AG08396 (cell line): ENCODE measurements at places on chromosomes 7 and 10.

GRCh38 chr10:12597788-12598765 lies 248.7 kb downstream of the CAMK1D start:
- no peak for DNase-seq

- DNase-seq = no peak
These were observed 900.8 kb downstream of the XPNPEP1 start for GRCh38 chr10:109022417-109023049.

- DNase-seq = no peak
These were observed 303.6 kb upstream of the PITRM1 start for GRCh38 chr10:3476186-3476585.

DNA sequence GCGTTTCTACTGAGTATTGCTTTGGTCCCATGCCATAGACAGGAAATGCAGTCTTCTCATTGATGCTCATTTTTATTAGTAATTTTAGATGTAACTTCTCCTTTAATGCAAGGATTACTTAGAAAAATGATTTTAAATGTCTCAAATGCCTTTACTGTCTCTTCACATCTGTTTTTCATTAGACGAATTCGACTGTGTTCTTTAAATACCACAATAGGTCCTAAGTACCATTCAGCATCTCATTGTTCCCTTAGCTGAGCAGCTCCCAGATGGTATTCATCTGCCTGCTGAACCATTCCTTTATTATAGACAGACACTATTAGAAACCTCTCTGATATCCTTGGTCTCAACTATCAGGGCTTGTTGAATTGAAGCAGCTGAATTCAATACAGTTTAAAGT lies 113.6 kb downstream of the LSMEM1 start:
- DNase-seq = no peak

DNA sequence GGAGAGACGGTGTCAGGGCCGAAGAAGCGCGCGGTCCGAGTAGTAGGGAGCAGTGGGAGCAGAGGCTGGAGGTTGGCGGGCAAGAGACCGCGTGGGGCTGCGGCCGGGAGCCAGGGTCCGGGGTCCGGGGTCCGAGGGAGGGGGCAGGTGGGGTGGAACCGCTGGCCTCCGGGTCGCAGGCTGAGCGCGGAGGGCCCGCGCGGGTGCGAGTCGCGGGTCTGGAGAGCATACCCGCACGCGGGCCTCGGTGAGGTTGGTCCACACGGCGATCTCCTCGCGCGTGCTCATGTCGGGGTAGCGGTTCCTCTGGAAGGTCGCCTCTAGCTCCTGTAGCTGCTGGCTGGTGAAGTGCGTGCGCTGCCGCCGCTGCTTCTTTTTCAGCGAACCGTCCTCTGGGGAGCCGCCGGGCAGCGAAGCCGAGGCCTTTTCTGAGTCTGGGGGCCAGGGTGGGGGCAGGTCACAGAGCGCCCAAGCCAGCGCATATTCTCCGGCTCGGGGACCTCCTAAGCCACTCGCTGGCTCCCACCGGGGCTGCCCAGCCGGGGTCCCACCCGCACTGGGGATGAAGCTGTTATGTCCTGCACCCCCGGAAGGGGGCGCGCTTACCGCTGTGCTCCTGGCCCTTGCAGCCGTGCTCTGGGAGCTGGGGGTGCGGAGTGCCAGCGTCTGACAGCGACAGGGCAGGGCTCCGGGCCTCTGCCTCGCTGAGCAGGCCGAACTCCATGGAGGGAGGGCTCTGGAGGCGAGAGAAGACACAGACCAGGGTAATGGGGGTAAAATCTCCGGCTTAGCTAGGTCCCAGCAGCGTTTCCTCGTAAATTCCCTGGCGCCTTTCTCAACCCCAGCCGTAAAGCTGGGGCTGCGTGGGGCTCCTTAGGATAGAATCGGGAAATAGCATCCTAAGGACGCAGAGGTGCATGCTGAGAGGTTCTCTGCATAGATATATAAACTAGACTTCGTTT lies 5.5 kb downstream of the ELOVL3 start:
- peak; percentile 70 for DNase-seq

GRCh38 chr10:52316001-52316400 lies 1.9 kb downstream of the DKK1 start:
- no peak for DNase-seq

DNA sequence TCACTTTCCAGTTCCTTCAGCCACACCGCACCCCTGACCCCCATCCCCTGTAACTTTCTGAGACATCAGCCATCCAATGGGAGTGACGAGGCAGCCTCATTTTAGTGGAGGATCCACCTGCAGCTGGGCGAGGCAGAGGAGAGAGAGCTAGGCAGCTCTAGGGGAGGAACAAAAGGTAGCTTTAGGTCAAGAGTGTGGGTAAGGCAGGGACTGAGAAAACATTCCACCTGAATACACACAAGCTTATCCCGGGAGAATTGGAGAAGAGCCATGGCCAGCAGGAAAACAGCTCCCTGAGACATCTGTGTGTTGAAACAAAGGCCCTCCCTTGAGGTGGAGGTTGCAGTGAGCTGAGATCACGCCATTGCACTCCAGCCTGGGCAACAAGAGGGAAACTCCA lies 6.7 kb upstream of the KLRG2 start:
- no peak for DNase-seq

DNA sequence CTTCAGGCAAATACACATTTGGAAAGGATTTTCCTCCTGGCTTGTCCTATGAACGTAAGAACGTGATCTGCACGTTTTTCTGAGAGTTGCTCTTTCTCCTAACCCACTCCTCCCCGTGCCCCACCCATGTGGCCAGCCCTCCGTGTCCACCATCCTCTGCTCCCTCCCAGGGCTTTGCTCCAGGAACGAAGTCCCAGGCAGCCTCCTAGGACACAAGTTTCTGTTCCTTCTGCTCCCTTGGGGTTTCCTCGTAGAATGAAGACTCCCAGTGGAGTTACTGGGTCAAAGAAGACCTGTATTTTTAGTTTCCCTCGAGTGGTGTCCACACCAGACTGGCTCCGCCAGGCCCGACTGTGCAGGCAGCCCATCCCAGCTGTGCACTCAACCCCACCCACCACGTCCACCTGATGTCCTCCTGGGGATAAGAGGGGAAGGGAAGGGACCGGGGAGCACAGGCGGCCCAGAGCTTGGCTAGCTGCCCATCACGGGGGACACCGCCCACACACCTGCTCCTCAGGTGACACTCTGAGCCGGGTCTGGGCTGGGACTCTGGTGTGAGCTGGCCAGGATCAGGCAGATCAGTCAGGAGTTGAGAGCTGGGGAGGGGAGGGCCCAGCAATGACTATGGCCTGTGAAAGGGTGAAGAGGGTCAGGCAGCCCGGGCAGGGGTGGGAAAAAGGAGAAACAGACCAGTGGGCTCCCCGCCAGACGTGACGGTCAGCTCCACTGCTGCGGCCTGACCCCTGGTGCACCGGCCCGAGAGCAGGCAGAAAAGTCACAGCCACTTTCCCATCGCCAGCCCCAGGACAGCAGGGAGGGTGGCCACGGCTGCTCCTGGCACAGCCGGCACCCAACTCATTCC lies 54.3 kb upstream of the PPP2R2D start:
- DNase-seq = no peak

- peak; percentile 74 for DNase-seq
These were observed 96.3 kb downstream of the DNAJB6 start for GRCh38 chr7:157432957-157433576.

DNA sequence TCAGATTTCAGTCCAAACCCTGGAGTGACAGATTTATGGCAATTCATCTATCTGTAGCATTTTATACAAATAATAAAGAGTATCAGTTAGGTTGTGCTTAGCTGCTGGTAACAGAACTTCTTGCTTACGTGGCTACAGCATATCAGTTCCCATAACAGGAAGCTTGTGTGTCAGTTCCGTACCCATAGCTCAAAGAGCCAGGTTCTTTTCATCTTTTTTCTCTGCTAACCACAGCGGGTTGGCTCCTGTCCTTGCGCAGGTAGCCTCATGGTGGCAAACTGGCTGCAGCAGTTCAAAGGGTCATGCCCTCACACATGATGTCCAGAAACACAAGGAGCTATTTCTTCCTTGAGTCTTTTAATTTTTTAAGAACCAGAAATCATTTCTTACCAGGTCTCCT lies 1041.8 kb downstream of the GATA3 start:
- no peak for DNase-seq

DNA sequence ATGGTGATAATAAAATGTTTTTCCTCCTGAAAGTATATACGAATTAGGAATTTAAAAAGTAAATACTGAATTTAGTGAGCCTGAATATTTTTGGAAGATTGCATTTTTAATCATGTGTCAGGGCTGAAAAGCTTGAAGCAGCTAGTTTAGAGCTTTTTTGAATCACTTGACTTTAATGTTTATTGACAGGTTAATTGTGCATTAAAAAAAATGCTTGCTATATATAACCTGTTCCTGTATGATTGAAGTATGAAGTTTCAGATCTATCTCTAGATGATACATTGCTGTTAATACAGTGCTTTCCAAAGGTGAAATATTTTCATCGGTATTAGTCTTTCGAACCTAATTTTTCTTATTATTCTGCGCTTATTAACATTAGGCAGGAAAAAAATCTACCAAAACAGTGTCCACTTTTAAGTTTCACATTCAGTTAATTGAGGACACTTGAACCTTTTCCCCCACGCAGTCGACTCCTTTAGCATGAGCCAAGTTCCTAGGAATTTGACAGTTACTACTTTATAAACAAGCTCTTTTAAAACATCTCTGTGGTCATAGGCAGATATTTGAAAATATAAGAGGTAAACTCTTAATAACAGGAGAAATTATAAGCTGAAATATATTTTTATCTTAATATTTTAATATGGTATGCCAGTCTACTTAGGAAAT lies 187.1 kb downstream of the MLLT10 start:
- DNase-seq = no peak

DNA sequence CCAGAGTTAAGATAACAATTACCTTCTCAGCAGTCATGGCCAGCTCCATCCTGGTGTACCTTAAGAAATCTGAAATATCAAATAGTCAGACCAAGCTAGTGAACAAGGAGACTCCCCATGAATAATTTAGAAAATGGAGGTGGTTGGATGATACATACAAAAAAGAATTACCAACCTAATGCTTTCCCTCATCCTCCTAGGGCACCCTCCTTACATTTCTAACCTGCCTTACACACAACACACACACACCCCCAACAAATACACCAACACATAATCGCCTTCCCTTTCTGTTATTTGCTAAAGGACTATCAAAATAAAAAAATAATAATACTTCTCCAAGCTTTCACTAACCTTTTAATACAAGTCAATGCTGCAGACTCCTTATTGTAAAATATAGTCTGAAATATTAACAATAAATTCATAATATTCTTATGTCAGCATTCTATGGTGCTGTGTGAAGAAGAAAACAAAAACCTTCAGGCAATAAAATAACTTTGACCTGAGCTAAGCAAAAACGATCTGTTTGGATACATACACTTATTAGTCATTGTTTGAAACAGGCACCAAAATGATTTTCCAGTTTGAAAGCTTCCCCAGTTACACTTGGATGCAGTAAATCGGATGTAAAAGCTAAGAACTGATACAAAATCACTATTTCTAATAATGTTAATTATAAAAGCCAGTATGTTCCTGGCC lies 3.4 kb downstream of the TWIST1 start:
- peak; percentile 66 for DNase-seq

GRCh38 chr7:71735961-71736556 lies 604.1 kb downstream of the GALNT17 start:
- peak; percentile 78 for DNase-seq

GRCh38 chr7:73932364-73932763 lies 71.4 kb downstream of the TMEM270 start:
- DNase-seq = peak; percentile 15

DNA sequence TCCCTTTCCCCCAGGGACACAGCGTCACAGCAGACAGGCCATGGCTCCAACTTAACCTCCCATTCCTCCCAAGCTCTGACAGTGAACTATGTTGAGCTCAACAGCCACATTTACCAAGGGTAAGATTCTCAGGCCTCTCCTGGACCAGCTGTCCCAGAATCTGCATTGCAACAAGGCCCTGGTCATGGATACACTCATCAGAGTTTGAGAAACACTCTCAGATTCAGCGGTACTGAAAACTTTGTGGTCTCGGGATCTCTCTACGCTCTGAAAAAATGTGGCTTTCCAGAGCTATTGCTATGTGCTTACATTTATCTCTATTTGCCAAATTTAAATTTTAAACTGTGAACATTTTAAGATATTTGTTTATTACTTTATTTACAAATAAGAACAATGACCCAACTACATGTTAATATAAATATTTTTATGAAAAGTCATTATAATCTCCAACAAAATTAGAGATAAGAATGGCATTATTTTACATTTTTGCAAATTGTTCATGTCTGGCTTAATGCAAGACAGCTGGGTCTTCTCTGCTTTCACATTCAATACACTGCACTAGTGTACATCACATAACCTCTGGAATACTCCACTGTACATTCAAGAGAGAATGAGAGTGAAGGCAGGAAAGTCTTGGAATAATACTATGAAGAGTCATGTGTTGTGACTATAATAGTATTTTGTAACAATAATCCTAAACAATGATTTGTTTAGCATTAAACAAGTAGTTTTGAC lies 190.9 kb upstream of the PITRM1 start:
- DNase-seq = peak; percentile 41

DNA sequence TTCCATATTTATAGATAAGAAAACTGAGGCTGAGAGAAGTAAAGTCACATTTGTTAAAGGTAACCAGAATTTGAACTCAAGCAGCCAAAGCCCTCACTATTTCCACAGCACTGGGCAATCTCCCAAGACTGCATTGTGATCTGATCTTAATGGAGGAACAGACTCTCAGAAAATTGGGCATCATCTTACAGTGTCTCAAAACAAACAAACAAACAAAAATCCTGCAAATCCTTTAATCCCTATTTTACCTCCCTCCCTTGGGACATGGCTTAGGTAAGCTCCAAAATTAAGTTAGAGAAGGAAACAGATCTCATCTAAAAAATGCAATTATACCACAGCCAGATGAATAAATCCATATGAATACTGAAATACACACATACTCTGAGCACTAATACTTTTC lies 57.5 kb downstream of the FHIP2A start:
- no peak for DNase-seq

- DNase-seq = no peak
These were observed 14.5 kb downstream of the TUBGCP2 start for GRCh38 chr10:133294189-133294588.

GRCh38 chr7:51141451-51142003 lies 175.1 kb downstream of the COBL start:
- peak; percentile 53 for DNase-seq

- no peak for DNase-seq
These were observed 220.3 kb downstream of the ARL4A start for GRCh38 chr7:12907774-12908173.

GRCh38 chr10:14236341-14236740 lies 94.4 kb downstream of the FRMD4A start:
- no peak for DNase-seq

DNA sequence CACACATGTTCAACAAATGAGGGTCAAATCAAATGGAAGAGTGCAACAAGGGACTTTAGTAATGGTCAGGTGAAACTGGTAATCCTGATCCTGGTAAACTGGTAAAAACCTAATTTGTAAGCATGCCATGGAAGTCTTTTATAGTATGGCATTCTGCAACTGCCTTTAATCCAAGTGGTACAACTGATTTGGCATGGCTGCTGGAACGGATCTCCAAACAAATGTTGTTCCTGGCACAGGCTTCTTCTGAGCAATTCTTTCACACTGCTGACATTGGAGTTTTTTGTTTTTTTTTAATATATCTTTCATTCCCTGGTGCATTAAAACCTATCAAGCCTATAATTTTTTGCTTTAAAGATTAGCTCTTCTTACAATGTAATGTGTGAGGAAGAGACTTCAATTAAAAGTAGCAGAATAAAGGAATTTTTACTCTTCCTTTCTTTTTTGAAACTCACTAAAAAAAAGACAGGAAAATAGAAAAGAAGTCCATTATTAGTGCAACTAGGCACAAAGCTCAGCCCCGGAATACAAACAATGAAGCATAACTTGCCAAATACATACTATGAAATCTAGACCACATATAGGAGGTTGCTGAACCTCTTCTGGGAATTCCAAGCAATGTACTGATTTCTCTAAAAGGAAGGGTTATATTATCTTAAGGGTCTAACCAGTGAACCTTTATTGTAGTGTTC lies 79.3 kb upstream of the OIT3 start:
- no peak for DNase-seq
